Articular chondrocyte of knee joint (primary cell): ENCODE measurements at places on chromosomes 6 and 20. TPM values are rescaled to one million over a fixed set of nuclear protein-coding genes. Genes with fewer than 3 reads are reported as not detected.

BPHL gene
- 13.9 and 15.3 TPM in 2 replicates for total RNA-seq

TINAG gene
- total RNA-seq, result 0.13 TPM in 1 of 2 replicates, not detected in the other

DPPA5 gene
- not detected in 2 replicates for total RNA-seq

LY6G6D gene
- total RNA-seq, result not detected in 2 replicates

PRIM2 gene
- total RNA-seq, result 194 and 219 TPM in 2 replicates
